ENCODE measurements at places on chromosomes 12 and 14. TPM values are rescaled to one million over a fixed set of nuclear protein-coding genes. Genes with fewer than 3 reads are reported as not detected.

CCDC175 gene
- total RNA-seq = not detected

DNA sequence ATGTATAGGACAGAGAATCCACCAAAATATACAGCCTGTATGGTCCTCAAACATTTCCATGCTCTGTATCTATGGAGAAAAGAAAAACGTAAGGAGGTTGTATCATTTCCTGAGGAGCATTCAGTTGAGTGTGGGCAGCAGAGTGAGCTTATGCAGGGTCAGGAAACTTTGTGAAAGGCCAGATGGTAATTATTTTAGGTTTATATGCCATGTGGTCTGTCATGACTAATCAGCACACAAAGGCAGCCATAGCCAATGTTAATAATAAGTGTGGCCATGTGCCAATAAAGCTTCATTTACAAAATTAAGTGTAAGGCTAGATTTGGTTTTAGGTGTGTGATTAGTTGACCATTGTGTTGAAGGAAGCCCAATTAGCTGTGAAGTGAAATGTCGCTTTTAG lies 33.2 kb upstream of the A2M start:
- DNase-seq = no peak

DNA sequence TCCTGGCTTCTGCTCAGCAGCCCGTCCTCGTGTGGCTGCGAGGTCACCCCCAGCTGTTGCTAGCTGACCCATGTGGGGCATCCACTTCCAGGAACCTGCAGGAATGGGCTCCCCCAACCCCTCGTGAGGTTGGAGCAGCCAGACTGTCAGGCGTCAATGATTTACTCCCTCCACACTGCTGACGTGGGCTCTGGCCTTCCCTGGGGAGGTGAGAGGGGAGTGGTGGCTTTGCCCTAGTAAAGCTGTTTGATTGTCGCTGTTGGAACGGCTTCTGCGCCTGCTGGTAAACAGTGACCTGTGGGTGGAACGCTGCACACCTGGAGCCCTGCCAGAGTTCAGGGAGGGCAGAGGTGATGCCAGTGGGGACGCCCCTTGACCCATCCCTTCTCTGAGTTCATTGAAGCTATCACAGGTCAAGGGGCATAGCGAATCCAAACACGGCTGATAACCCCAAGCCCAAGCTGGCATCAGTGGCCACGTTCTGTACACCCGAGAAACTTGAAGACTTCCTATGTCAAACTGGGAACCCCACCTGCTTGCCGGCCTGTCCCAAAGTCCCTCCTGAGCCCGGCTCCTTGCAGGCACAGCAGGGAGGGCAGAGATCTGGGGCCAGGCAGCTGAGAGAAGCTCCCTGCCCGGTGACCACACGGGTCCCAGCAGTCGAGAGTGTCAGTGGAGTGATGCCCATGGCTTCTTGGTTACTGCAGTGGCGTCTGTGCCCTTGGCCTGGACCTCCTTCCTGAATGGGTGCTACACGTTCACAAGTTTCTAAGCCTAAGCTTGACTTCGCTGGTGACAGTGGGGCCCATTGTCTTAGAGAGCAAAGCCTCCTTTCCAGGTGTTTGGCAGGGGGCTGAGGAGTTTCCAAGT lies 2.7 kb downstream of the ASPG start:
- DNase-seq = no peak

SLCO1B3 gene
- 40.4 TPM for total RNA-seq

GRCh38 chr14:105491366-105491973 lies 424 bp downstream of the TEDC1 start:
- peak; percentile 84 for DNase-seq

GRCh38 chr14:63343878-63344277 lies 25.1 kb upstream of the GPHB5 start:
- DNase-seq = no peak

GRCh38 chr12:124745891-124746570 lies 117.6 kb downstream of the SCARB1 start:
- peak; percentile 99 for DNase-seq

ZDHHC22 gene
- total RNA-seq = not detected

GRCh38 chr14:75399843-75400775 lies 27.7 kb upstream of the JDP2 start:
- DNase-seq = peak; percentile 88

- DNase-seq = peak; percentile 45
These were observed 55.0 kb upstream of the BICD1 start for GRCh38 chr12:32051511-32052211.

DNA sequence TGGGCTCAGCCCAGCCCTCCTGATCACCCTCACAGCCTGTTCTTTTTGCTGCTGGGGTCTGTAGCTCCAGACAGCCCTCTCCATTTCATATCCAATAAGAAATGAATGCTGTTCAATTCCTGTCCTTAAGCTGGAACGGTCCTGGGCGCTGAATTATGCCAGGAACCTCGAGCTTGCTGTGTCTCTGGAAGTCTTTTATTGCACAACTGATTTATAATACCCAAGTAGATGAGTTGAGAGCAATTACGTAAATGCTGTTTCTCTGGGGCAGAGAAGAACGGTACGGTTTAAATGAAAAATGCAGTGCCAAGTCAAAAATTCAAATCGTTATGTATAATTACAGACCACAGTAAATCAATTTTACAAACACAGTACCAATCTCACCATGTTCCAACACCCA lies 161.0 kb downstream of the SAMD4A start:
- no peak for DNase-seq

DNA sequence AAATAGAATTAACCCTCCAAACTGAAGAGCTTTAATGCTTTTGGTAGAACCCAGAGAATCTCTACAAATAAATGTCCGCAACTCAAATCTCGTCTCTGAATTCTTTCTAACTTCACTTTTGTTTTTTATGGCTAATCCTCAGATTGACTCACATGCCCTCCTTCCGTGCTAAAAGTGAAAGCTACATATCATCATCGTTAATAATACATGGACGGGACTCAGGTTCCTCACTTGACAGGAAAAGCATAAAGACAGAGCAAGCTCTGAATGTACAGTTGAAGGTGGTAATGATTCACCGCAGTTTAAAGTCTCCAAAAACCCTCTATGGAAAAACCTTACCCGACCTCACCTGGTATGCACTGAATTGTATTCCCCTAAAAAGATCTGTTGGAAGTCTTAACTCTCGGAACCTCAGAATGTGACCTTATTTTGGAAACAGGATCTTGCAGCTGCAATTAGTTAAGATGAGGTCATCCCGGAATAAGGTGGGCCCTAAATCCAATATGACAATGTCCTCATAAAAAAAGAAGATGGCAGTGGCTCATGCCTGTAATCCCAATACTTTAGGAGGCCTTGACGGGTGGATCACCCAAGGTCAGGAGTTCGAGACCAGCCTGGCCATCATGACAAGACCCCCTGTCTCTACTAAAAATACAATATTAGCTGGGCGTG lies 147.4 kb upstream of the FOXN3 start:
- no peak for DNase-seq

DNA sequence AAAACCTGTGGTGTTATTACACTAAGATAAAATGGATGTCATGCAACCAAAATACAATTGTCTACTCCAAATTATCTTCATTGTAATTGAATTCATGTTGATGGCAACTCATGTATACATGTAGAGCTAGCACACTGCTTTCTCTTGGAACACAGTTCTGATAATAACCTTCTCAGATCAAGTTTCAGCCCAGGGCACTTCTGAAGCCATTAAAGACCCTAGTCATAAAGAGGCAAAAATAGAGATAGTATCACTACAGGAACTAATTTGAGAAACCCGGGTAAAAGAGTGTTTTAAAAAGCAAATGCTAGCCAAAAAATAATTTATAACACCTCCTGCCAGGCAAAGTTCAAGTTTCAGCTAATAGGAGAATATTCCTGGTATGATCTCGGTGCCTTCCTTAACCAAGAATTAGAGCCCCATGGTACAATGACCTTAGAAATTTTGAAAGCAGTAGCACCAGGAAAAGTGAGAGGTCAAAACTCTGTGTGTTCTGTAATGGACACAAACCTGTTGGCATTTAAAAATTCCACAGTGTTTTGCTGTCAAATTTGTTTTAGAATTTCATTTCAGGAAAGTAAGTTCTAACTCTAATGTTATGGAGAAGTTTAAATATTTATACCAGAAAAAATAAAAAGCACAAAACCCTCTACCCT lies 105.0 kb upstream of the FRMD6 start:
- DNase-seq = no peak

DNA sequence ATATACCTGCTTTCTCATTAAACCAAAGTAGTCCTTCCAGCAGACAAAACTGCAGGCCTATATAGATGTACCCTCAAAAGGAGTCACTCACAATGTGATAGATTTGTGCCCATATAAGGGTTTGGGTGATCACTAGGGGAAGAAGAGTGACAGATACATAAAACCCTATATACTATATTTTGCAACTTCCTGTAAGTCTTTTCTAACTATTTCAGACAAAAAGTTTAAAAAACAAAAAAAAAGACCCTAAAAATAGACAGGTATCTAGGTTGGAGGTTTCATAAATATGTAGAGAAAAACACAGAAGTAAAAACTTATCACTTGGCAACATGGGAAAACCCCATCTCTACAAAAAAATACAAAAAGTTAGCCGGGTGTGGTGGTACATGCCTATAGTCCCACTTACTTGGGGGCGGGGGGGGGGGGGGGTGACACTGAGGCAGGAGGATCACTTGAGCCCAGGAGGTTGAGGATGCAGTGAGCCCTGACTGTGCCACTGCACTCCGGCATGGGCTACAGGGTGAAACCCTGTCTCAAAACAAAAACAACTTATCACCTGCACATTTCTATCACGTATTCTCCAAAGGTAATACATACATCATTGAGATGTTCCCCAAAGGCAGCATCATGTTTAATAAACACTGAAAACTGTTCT lies 2.9 kb downstream of the VCPKMT start:
- no peak for DNase-seq

- no peak for DNase-seq
These were observed 9.0 kb downstream of the FLVCR2 start for GRCh38 chr14:75587388-75587787.

CLEC1A gene
- total RNA-seq = not detected

GRCh38 chr12:94532490-94533422 lies 73.1 kb upstream of the CEP83 start:
- peak; percentile 80 for DNase-seq

LRTM2 gene
- total RNA-seq = not detected

DNA sequence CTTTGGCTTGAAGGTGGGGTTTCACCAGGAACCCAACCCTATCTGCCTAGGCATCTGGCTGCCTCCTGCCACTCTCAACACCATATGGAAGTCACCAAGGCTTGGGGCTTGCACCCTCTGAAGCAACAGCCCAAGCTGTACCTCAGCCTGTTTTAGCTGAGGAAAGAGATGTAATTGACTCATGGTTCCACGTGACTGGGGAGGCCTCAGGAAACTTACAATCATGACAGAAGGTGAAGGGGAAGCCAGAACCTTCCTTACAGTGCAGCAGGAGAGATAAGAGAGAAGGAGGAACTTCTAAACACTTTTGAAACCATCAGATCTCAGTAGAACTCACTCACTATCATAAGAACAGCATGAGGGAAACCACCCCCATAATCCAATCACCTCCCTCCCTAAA lies 26.9 kb downstream of the GLIPR1L1 start:
- DNase-seq = no peak

GRCh38 chr14:96718407-96718806 lies 78.8 kb upstream of the VRK1 start:
- no peak for DNase-seq

DNA sequence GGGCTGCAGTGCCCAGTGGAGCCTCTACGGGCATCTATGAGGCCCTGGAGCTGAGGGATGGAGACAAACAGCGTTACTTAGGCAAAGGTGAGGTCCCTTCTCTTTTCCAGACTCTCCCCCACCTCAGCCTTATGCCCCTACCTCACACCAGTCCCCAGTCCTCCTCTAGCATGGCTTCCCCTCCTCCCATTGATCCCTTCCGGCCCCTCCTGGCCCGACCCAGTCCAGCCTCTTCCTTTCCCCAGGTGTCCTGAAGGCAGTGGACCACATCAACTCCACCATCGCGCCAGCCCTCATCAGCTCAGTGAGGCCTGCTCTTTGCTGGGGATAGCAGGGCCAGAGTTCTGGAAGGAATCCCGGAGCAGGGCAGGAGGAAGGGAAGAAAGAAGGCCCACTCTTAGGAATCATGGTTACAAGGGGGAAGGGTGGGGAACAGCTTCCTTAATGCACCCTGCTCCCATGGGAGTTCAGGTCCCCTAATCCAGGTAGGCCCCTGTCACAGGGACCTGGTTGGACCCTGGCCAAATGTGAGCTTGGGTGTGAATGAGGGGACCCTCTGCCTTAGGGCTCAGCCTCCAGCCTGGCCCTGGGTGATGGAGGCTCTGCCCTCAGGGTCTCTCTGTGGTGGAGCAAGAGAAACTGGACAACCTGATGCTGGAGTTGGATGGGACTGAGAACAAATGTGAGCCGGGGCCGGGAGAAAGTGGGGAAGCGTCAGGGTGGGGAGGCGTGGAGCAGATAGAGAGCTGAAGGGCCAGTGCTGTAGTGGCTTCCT lies 2.2 kb downstream of the ENO2 start:
- no peak for DNase-seq

- DNase-seq = no peak
These were observed 30.9 kb downstream of the CCDC92 start for GRCh38 chr12:123941624-123942237.

DNA sequence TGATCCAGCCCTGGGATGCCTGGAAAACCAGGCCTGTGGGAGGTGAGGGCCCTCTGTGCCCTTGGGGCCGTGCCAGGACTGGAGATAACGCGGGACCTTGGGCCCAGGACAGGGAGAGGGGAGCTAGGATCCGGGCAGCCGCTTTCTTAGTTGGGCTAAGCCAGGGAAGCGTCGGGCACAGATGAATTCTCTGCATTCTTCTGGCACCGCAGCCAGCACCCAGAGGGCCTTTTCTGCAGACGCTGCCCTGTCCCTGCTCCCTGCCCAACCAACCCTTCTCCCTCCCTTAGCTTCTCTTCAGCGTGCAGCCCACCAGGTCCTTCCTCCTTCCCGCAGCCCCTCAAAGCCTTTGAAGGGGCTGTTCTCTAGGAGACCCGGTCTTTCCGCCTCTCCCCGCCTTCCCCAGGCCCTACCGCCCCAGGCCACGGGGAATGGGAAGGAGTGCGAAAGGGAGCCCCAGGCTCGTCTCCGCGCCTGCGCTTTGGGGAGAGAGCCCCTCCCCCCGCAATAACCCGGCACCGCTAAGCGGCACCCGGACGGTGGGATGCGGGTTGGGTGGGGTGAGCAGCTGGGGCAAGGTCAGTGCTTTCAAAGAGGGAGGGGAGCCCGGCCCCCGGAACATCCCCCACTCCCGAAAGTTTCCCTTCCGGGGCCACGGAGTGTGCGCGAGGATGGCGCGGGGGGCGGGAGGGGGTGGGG lies 663 bp downstream of the NCKAP5L start:
- DNase-seq = peak; percentile 58

DNA sequence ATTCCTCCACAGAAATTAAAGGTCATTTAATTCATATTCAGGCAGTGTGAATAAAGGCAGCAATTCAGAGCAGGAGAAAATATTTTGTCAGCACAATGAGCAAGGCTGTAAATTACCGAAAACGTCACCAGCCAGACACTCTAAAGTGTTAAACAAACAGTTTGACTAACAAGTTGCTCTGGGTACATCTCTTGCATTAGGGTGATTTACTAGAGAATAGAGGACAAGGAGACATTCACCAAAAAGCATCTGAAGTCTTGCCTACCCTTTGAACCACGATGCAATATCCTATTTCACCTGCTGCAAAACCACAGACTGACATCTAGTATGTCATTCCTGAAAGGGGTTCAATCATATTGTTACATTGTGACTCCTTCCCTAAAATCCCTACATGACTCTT lies 27.1 kb upstream of the GPHB5 start:
- DNase-seq = no peak

Measured in Calu3 (cell line).